ENCODE measurements at places on chromosomes 5 and 9.

DNA sequence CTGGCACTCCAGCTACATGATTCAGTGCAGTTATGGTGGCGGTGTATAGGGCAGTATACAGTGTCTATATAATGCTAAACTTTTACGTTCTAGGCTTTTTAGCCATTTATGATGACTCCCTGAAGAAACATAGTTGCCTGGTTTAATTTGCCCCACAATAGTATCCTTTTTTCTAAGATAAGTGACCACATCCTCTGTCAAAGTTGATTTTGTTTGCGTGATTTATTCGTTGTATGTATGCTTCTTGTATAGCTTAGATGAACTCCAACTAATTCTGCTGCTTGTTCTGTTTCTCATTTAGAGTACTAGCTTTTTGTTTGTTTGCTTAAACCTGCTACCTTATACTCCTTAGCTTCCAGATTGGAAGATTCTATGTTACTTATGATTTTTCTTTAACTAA, 83.6 kb downstream of the ERMP1 start:
- no peak for DNase-seq

- no peak for DNase-seq
These were observed 78.7 kb downstream of the ELAVL2 start for GRCh38 chr9:23747088-23748075.

DNA sequence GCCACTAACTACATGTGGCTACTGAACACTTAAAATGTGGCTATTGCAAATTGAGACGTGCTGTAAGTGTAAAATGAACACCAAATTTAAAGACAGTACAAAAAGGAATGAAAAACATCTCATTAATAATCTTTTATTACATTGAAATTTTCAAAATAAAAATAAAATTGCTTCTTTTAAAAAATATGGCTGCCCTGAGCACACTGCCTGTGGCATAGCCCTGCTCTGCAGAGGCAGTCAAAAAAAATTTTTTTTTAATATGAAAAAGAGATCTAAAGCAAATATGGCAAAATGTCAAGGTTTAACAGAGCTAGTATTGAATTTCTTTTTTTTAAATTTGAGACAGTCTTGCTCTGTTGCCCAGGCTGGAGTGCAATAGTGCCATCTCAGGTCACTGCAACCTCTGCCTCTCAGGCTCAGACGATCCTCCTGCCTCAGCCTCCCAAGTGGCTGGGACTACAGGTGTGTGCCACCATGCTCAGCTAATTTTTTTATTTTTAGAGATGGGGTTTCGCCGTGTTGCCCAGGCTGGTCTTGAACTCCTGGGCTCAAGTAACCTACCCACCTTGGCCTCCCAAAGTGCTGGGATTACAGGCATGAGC, 25.6 kb downstream of the CARNMT1 start:
- DNase-seq, result no peak

DNA sequence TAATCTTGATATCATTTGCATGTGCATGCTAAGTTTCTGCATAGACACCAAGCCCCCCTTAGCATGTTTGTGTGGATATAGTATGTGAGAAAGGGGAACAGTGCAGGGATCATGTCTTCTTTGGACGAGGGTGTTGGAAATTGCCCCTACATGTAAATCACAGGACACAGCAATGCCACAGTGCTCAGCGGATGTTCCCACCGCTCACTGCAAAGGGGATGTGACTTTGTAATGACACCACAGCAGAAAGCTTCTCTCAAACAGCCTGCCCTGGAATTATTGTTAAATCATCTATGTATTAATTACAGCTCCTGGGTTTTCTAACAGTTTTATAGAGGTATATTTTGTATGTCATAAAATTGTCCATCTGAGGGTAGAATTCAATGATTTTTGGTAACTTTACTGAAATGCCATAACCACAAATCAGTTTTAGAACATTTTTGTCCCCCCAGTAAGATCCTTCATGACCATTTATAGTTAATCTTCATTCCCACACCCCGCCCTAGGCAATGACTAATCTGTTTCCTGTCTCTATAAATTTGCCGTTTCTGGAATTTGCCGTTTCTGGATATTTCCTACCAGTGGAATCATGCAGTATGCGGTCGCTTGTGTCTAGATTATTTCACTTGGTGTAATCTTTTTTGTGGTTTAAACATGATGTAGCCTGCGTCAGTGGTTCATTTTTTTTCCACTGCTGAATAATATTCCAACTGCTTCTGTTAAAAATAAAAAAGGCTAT, 648.5 kb upstream of the WWC1 start:
- DNase-seq, result no peak

DNA sequence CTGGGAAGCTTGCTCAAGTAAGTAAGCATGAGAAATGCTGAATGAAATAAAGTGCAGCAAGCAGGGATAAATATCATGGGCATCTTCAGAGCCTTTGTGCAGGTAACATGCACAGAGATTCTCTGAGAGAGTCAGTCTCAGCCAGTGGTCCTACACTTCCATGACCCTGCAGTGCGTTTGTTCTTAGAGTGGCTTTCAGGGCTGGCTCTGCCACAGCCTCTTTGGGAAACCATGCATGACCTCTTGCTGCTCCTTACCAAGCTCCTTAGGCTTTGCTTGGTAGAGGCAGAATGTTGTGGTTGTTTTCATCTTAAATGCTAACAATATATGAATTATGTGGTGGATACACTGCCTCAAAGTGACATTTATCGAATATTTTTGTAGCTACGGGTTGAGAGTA, 5.4 kb downstream of the SYK start:
- DNase-seq, result no peak

GRCh38 chr5:15598294-15598902, 98.4 kb downstream of the FBXL7 start:
- DNase-seq, result no peak

- DNase-seq, result no peak
These were observed 61.7 kb downstream of the DAP start for GRCh38 chr5:10699281-10699874.

DNA sequence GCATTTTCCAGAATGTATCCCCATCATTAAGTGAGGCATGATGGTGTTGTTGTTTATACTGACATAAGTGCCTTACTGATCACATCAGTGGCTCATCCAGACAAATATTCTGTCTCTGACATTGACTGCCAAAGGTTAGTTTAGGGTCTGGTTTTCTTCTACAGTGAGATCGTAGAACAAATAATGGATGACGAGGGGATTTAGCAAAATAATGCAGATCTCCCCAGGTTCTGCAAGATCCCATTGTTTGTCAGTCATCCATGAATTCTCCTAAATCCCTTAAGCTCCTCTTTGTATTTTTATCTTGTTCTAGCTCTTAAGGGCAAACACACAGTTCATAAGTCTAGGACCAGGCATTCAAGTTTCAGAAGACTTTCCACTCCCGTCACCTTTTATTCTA, 93.1 kb upstream of the DHFR start:
- DNase-seq, result no peak

DNA sequence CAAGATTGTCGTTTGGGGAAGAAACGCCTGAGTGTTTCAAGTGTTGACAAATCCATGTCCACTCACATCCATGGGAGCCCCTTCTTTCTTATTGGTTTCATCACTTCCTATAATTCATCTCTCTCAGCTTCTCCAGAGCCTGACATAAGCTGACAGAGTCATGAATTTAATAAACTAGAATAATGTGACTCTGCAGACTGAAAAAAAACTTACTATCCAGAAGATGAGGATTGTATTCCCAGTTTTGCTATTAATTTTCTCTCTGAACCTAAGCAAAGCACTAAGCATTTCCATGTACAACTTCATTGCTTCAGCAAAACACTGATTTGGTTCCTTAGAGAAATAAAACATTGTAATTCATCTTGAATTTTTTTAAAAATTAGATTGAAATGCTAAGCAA, 691.8 kb downstream of the MTRR start:
- no peak for DNase-seq

DNA sequence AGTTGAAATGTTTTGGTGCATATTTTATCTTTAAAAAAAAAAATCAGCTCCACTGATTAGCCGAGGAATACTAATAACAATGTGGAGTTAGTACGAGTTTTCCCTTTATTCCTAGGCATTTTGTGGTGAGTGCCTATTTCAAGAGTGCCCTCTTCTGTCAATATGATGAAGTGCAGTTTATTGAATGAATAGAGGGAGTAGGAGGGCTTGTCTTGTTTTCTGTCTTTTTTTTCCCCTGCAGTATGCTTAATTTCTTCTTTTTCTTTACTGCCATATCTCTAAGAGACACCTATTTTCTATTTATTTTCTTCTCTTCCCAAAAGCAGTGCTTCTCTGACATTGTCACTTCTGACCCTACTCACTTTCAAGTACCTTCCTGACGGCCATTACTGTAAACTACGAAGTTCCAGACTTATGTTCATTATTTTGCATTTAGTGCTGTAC, 169.6 kb upstream of the PITX1 start:
- no peak for DNase-seq

DNA sequence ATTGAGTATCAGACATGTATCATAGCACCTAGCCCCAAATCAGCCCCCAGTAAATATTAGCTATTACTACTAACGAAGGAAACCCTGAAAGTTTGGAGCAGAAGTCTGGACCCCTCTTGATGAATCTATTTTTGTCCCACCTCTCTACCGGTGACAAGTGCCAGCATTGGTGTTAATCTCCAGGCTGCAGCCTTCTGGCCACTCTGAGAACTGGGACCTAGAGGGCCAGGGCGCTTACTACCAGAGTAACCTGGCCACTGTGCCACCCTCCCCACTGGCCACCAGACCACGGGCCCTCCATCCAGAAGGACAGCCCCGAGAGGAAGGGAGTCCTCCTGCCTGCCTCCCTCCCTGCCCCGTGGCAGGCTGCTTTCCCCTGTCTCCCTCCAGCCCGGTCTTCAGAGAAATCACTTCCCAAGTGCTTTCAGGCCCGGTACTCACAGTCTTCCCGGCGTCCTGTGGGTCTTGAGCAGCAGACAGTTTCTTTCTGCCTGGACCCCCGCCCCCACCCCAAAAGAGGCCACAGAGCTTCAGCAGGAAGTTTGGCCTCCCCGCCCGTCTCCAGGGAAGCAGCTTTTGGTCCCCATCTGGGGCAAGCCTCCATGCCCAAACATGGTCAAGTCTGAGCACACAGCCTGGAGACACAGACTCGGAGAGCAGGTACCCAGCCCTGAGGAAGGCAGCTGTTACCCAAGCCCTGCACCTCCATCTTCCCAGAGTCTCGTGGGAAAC, at the start of gene KCNMB1:
Gene KCNMB1 (minus strand): TSS at position 550 of the 732 bp plus-strand sequence. CDS start 3,920 bp downstream, outside the sequence.
- DNase-seq, result no peak

DNA sequence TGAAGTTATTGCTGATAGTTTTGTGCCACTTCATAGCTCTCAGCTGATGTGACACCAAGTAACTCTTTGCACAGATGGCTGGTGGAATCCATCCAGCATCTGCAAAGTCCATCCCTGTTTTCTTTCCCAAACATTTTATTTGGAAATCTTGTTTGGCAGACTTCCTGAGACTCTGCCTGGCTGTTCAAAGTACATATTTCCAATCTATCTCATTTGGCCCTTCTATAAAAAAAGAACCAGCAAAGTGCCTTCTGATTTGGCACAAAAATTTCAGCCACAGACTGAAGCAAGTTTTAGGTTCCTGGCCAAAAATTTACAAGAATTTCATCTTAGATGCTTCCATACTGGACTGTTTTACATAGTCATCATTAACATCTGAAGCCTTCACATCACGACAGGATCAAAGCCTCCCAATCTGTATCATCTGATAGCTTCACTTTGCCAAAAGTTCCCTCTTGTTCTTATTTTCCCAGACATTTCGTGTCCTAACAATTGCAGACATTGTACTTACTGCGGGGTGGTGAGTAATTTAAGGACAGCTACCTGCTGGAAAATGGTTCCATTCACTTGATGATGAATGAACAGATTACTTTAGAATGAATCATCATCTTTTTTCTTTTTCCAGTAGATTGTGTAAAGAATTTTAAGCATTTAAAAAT, 377.3 kb downstream of the KIAA0825 start:
- no peak for DNase-seq

DNA sequence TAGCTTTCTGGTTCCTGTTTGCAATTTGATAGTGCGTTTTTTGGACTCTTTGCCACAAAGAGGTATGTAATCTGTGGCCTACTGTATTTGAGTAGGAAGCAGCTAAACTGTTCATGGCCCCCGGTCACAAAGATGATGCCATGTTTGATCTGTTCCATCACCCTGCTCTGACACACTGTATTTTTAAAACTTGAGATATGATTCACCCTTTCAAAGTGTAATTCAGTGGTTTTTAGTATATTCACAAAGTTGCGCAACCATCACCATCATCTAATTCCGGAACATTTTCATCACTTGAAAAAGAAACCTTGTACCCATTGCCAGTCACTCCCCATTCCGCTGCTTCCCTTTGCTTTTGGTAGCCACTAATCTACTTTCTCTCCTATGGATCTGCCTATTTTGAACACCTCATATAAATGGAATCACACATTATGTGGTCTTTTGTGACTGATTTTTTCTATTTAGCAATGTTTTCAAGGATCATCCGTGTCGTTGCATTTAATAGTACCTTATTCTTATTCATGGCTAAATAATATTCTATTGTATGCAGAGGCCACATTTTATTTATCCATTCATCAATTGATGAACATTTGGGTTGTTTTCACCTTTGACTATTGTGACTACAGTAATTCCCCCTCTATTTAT, 141.6 kb downstream of the NR3C1 start:
- DNase-seq, result no peak

DNA sequence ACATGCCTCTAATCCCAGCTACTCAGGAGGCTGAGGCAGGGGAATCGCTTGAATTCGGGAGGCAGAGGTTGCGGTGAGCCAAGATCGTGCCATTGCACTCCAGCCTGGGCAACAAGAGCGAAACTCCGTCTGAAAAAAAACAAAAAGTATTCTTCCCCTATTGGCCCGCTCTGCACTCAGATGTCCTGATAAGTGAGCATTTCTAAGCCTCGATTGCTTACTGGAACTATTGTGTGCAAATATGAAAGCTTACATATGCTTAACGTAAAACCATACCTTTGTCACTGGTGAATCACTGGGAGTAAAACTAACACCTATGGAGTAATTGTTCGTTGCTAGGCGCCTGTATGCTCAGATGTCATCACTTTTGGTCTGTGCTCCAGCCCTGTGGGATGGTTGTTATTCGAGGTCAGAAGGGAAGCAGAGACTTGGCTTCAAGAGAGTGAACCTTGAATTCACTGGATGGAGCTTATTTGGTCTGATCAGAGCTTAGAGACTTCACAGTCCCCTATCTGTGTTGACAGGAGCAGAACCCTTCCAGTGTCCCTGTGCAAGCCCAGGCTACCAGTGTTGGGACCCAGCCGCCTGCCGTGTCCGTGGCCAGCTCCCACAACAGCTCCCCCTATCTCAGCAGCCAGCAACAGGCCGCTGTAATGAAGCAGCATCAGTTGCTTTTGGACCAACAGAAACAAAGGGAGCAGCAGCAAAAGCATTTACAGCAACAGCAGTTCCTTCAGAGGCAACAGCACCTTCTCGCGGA, 25.3 kb upstream of the LTC4S start:
- DNase-seq, result no peak
